ENCODE measurements at places on chromosomes 2 and 18.

GRCh38 chr18:48656582-48656981 is 117.8 kb downstream of the CTIF start:
- DNase-seq = peak; percentile 72

DNA sequence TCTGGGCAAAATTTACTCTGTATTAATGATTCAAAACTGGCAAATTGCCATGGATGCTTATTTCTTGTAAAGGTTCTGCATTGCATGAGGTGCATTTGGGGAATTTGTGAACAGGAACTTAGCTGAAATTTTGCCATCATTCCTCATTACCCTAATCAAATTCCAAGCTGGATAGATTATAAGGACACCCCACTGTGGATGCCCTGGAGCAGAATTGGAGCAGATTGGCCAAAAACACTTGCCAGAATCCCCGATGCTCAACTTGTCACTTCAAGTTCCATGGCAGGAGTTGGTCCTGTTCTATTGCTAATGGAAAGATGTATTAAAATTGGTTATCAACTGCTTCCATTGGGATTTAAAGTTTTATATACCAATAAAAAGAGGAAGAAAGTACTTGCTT is 237.9 kb downstream of the CCDC102B start:
- DNase-seq = no peak

DNA sequence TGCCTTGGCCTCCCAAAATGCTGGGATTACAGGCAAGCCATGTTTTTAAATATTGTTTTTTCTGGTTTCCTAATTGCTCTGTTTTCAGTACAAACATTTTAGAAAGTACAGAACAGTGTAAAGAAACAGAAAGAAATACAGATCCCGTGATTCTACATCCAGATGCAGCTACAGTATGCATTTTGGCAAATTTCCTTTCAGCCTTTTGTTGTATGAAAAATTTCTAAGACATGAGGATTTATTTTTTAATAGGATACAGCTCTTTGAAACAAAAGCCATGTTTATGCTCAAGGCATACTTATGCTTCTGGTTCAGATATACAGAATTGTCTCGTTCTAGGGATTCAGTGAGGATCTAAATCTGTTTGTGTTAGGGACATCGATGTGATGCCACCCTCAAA is 109.5 kb downstream of the MAP2 start:
- no peak for DNase-seq

DNA sequence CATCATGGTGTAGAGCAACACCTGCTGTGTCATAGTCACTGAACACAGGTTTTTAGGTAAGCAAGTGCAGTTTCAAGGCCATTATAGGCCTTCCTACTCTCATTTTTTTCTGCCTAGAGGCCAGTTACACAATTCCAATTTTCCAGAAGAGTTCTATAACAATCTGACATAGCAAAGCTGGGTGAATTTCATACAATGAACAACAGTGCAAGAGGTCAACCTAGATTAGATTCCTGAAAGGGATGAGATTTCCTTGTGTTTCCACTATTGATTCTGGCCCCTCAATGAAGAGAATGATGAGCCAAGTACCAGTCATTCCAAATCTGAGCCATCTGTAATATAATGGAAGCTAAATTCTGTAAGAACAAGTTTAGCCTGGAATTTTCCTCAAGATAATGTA is 15.3 kb upstream of the CD28 start:
- no peak for DNase-seq

DNA sequence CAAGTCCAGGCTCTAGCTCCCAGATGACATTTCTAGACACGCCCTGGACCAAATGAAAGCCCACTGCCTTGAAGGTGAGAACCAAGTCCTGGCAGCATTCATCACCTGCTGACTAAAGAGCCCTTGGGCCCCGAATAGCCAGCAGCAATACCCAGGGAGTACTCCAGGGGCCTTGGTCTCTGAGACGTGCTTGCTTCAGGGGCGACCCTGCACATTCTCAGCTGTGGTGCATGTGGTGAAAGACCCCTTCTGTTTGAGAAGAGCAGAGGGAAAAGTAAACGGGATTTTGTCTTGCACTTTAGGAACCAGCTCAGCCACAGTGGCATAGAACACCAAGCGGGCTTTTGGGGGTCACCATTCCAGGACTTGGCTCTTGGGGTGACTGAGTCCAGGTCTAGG is 260.5 kb upstream of the MYT1L start:
- no peak for DNase-seq

GRCh38 chr2:84939426-84940087 is 31.4 kb upstream of the KCMF1 start:
- no peak for DNase-seq

- DNase-seq = peak; percentile 14
These were observed 654.5 kb upstream of the CDH2 start for GRCh38 chr18:28831476-28831875.

DNA sequence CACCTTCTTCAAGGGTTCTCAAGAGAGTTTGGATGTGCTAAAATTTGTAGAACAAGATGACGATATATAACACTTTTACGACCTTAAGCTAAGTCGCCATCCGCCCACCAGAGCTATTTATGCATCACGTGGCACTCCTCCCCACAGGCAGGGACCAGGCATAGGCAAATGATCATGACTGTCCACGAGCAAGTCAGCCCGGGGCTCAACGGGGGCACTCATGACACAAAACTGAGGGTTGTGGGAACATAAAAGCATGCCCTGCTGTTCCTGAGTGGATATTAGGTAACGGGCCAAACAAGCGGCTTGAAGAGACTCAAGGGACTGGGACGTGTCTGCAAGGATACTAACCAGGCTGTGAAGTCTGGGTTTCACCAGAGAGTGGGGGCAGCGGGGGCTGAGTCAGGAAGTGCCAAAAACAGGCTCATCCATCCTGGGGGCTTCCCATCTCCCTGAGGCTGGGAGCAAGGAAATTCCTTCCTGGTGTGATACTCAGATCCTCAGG is 58.1 kb downstream of the FAM178B start:
- DNase-seq = no peak

DNA sequence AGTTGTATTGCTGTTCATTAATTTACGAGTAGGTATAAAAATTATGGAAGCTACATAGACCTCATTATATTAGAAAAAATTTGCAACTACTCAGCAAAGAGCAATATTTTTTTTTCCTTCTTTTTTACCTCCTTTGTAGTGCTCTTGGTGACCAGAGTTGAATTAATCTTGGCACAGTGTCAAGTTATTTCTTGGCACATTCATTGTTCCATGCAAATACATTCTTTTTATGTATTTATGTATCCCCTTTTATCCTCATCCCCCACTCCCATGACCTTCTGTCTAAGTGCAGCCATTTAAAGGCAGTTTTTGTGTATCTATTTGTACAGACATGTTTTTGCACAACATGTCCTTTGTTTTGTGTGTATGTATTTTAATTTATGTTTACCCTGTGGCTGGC is 224.5 kb downstream of the CCDC102B start:
- no peak for DNase-seq

GRCh38 chr18:76434452-76434851 is 60.6 kb downstream of the ZNF516 start:
- DNase-seq = no peak
